Testis (tissue), 5 donors: ENCODE measurements at places on chromosomes 12 and 14. TPM values are rescaled to one million over a fixed set of nuclear protein-coding genes. Genes with fewer than 3 reads are reported as not detected.

DNA sequence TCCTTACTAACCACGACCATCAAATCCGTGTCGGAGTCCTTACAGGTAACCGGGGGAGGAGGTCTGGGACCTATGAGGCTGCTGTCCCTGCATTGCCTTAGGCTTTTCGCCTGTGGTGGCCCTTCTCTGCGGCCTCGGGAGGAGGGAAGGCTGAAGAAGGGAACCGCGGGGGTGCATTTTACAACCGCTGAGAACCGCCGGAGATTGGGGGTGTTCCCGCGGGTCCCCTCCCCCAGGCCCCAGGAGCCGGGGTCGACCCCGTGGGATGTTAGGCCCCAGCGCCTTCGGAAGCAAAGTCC, 549 bp downstream of the GPHN start:
- no peak for DNase-seq

- DNase-seq = no peak
Observed at GRCh38 chr14:27222671-27223070, 624.8 kb upstream of the NOVA1 start.

- peak; percentile 96 for DNase-seq
Observed at GRCh38 chr12:48852734-48853688, 1.0 kb upstream of the DDX23 start.

- DNase-seq = no peak
Observed at GRCh38 chr14:88468406-88468805, 82.9 kb downstream of the SPATA7 start.

DNA sequence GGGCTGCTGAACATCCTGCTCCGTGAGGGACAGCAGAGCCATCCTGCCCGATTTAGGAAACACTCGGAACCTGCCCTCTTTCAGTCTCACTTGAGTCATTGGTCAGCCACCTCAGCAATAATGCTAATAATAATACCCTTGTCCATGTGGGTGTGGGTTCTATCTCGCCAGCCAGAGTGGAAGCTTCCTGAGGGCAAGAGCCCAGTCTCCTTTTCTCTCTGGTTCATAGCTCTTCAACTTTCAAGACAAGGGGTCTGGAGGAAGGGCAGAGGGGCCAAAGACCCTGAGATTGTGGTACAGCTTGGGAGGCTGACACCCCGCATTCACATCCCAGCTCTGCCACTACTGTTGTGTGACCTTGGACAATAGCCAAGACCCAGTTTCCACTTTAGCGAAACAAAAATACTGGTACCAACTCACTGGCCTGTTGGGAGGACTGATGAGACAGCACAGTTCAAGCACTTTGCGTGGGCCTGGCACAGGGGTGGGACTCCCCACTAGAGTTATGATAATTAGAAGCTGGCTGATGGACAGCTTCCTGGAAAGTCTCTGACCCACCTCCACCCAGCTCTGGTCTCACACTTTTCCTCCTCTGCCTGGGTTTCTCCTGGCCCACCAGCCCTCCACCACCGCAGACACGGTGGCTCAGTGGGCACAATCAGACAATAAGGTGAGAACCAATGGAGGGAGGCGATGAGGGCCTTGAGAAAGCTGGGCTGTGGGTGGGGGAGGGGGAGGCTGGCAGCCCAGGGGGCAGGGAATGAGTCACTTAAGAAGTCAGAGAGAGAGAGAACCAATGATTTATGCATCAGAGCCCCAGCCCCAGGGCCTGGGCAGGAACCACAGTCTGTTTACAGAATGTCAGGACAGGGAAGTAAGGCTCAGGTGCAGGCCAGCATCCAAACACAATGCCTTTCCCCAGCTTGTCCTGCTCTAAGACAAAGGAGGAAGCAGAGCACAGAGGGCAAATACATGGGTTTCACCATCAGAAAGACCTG, 9.6 kb downstream of the FAIM2 start:
- DNase-seq = no peak

GRCh38 chr12:107912421-107913004, 138.0 kb downstream of the ASCL4 start:
- peak; percentile 79 for DNase-seq

- DNase-seq = no peak
Observed at GRCh38 chr12:65853489-65854157, 29.3 kb downstream of the HMGA2 start.

DNA sequence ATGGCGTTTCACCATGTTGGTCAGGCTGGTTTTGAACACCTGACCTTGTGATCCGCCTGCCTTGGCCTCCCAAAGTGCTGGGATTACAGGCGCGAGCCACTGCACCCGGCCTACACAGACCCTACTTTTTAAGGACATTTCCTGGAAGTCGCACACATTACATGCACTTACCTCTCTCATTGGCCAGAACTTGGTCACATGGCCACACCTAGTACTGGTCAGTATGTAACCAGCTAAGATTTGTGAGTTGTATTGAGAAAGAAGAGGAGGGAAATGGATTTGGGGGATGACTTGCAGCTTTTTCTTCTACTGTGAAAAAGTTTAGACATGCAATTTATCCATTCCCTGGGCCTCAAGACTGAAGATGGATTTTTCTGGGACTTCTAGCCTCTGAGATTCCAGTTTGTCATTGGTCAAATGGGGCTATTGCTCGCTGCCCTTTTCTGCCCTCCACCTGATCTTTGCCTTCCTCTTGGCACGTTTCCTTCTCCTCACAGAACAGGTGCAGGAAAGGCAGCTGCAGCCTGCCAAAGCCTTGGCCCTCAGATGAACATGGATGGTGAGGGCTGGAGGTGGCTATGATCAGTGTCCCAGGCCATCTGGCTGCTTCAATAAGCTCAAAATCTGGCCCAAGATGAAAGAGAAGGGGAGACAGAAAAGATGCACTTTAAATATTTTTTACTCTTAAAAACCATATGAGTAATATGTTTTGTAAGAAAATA, 7.1 kb upstream of the ZDHHC22 start:
- no peak for DNase-seq

GRCh38 chr12:6082613-6083012, 41.9 kb downstream of the VWF start:
- DNase-seq = no peak

DNA sequence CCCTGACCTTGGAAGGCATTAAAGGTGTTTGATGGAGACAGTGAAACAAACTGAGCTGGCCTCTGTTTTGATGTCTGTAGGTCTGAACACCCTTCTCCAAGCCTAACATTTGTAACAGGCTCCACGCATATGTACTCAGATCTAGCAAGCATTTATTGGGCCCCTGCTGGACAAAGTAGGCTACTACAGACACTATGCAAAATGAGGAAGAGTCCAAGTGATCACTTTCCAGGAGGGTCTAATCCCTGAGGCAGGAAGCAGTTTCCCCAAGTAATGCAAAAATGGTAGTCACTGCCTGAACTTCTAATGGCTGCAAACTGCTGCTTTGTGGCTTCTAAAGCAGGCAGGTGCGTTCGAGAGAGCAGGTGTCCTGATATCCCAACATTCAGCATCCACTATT, 405.8 kb downstream of the MED13L start:
- DNase-seq = peak; percentile 31

- peak; percentile 64 for DNase-seq
Observed at GRCh38 chr12:2395354-2395977, 342.7 kb downstream of the CACNA1C start.

- no peak for DNase-seq
Observed at GRCh38 chr14:96920023-96920422, 122.8 kb downstream of the VRK1 start.

DNA sequence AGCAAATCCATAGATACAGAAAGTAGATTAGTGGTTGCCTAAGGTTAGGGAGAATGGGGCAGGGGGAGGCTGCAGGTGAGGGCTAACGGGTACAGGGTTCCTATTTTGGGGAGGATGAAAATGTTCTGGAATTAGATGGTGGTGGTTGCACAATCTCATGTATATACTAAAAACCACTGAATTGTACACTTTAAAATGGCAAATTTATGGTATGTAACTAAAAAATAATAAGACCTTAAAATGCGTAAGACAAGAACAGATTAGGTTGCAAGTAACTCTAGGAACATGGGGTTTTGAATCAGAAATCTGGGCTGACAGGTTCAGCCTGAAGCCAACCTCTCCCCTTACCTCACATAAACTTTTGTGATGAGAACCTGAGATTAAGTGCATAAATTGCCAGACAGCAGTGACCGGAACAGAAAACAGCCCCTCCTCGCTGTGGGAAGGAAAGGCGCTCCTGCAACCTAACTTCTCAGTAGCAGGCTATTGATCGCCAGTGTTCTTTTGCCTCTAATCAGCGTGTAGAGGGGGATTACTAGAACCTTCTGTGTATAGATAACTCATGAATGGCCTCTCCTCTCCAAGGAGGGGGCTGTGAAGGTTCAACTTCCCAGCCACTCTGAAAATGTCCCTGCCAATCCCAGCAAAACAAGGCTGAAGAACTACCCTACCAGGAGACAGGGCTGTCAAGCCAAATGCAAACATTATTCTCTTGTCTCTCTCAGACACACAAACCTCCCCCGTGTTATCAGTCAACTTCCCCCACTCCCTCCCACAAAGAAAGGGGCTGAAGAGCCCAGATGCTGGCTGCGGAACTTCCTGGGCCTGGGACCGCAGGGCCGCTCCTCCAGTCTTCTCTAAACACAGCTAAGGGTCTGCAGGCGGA, 1.9 kb downstream of the SSH1 start:
- DNase-seq = peak; percentile 55

GRCh38 chr12:54879150-54879549, 24.8 kb downstream of the MUCL1 start:
- DNase-seq = no peak

OTUB2 gene
- 8.4 TPM for total RNA-seq

SLCO1A2 gene
- total RNA-seq = 2.7 TPM

SLC6A12 gene
- 3.8 TPM for total RNA-seq

STAC3 gene
- total RNA-seq = 5.0 TPM

MOK gene
- total RNA-seq = 188 TPM
